ENCODE measurements at places on chromosomes 4 and X. TPM values are rescaled to one million over a fixed set of nuclear protein-coding genes. Genes with fewer than 3 reads are reported as not detected.

VEGFC gene
- total RNA-seq, result 2.2 TPM

TLR10 gene
- total RNA-seq, result 0.18 TPM

UVSSA gene
- 10.5 TPM for total RNA-seq

SSX4B gene
- total RNA-seq, result not detected

PSAPL1 gene
- total RNA-seq, result 0.09 TPM

BANK1 gene
- 0.49 TPM for total RNA-seq

PNMA6A gene
- total RNA-seq, result 2.0 TPM

SORCS2 gene
- total RNA-seq, result 3.6 TPM

UGT2B10 gene
- total RNA-seq, result not detected

SH3BGRL gene
- 73.9 TPM for total RNA-seq

BMX gene
- total RNA-seq, result 1.4 TPM

IQCM gene
- 0.29 TPM for total RNA-seq

MAP3K15 gene
- not detected for total RNA-seq

SMIM9 gene
- total RNA-seq, result not detected

UCP1 gene
- total RNA-seq, result 0.34 TPM

PKD2 gene
- total RNA-seq, result 34.7 TPM

H2BW2 gene
- total RNA-seq, result not detected

ETDB gene
- total RNA-seq, result not detected

C4orf46 gene
- 12.5 TPM for total RNA-seq

DUX4 gene
- total RNA-seq, result not detected

All from motor neuron (in vitro differentiated cells).